NCI-H446 (cell line): ENCODE measurements at places on chromosomes 16 and 17.

DNA sequence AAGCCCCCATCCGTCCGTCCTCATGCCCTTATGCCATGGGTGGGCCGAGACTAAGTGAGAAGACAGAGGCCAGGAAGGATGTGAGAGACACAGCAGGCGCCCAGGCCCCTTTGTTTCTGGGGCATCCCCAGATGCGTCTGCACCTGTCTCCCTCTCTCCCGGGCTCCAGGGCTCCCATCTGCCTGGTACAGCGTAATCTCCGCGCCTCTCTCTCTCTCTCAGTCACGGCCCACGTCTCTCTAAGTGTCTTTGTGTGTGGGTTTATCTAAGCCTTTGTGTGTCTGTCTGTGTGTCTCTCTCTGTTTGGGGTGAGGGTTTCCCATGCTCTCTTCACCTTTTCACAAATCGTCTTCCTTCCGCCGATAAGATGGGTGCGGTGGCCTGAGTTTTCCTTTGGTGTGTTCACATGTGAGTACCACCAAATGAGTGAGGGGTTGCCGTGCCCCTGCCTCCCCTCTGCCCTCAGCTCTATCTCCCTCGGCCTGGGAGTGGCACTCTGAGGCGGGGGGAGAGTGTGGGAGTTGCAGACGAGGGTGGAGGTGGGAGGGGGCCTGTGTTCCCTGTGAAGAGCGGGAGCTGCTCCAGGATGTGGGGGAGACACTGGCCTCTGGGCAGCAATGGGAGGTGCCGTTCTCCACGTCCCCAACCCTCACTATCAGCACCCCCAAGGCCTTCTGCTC is 25.8 kb upstream of the ABCC3 start:
- no peak for DNase-seq

DNA sequence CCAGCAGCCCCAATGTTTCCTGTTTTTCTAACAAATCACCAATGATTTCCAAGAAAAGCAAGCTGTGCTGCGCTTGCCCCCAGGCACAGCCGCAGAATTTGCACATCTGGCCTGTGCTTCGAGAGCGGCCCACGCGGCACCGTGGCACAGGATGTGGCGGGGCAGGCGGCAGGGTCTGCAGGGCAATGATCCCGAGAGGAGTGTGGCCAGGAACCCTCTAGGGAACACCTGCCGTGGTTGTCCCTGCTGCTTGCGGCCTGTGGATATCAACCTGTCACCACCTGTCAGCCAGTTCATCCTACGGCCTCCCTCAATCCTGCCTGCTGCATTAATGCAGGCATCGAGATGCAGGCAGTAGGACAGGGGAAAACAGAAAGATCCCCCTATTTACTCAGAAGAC is 24.0 kb downstream of the PIK3R5 start:
- DNase-seq, result no peak

DNA sequence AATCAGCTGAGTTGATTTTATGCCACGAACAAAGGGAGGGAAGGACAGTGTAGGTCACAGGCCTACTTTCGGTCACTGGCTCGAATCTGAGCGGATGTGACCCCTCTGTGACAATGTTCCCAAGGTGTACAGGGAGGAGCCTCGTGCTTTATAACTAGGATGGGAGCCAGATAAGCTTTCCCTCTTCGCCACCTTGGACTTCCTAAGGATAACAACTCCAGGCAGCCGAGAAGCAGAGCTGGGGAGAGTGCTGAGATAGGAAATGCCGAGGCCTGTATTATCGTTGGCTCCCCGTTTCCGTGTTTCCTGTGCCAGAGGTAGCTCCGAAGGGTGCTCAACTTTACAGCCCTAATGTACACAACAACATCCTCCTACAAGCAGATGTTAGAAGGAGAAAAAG is 217.8 kb upstream of the IRX3 start:
- DNase-seq, result no peak

DNA sequence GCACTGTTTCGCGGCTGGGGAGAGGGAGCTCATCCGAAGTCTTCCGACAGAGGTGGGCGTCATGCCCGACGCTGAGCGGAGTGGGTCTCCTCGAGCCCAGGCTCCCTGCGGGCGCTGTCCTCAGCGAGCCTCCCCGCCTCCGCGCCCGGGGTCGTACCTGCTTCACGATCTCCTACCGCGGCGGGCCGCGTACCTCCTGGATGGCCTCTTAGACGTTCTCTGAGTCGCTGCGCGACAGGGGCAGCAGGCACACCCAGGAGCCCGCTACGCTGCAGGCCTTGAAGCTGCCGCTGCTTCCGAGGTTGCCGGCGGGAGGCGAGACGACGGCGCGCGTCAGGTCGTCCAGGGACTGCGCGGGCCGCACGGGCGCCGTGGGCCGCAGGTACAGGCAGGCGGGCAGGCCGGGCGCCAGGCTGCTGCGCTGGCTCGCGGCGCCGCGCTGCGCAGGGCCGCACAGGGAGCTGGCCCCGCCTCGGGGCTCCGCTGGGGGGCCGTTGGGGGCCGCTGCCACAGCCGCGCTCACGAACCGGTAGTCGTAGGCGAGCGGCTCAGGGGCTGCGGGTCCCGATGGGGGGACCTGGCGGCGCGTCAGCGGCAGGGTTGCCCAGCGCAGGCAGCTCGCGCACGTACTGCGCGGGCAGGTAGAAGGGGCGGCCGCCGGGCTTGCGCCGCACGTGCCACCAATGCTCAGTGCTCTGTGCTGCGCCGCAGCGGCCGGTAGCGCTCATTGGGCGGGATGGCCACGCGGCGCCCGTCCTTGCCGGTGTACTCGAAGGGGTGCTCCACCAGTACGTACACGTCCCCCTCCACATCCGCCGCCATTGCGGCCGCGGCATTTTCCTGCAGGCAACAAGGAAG is 116.4 kb upstream of the SMURF2 start:
- no peak for DNase-seq

DNA sequence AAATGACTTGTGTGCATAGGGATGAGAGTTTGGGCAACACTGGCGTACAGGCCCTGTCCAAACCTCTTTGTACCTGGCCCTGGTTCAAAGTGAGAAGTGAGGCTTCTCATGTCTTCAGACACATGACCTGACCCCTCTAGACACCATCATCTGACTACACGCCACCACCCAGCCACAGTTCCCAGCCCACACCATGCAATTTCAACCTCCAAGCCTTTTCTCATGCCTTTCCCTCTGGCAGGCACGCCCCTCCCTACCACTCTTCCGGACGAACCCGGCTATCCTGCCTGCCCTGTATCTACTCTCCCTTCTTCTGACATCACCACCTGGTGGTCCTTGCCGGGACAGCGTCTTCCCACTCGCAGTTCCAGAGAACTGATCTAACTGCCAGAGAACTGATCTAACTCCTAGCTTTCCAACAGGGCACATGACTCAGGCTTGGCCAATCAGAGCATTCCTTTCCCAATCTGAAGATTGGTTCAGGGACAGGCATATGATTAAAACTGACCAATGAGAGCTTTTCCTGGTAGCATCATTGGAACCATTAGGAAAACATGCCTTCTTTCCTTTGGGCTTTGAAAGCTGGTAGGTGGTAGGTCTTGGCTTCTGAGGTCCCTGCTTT is 27.1 kb upstream of the IL21R start:
- DNase-seq, result peak; percentile 30

GRCh38 chr16:1335996-1336395 is 2.6 kb downstream of the BAIAP3 start:
- DNase-seq, result no peak

DNA sequence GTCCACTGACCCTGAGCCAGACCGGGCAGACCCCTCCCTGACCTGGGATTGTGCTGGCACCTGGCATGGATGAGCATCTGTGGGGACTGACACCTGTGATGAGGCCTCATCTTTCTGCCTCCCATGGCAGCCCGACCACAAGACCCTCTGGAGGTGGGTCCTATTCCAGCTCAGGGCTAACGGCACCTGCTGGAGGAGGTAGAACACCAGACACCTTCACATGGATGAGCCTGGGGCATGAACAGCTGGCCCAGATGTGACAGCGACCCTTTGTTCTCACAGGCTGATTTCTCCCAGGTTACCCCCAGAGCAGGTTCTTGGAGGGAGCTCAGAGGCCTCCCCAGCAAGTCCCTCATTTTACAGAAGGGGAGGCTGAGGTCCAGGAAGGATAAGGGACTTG is 46.4 kb upstream of the PIK3R6 start:
- no peak for DNase-seq

DNA sequence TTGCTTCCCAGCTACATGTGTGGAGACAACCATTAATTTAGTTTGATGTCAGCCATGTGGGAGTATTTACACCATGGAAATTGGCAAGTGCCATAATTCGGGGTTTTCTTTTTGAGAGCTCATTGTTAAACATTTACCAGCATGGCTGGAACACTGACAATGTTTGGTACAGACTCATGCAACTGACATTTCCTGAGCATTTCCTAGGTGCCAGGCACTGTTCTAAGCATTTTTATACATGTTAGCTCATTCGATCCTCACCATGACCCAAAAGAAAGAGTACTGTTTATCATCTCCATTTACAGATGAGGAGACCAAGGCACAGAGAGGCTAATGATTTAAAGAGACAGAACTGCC is 86.9 kb downstream of the FOXL1 start:
- no peak for DNase-seq

DNA sequence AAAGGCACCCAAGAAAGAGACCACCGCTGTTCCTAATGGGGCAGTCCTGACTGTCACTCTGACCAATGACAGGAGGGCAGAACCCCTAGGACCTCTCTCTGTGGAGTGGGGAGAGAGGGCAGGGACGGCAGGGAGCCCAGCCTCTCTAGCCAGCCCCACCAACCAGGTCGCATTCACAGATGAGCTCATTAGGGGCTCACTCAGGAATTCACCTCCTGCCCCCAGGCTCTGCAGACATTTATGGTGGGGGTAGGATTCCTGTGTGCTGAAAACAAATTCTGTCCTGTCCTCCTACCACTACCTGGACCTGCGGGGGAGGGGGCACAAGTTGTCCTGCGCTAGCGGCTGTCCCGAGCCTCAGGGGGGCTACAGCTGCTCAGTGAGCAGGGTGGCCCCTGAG is 27.7 kb upstream of the GPRC5C start:
- DNase-seq, result no peak

GRCh38 chr17:40230670-40231069 is 11.6 kb downstream of the WIPF2 start:
- no peak for DNase-seq

GRCh38 chr16:78524066-78524595 is 424.7 kb downstream of the WWOX start:
- no peak for DNase-seq

- DNase-seq, result no peak
These were observed 33.4 kb downstream of the ARHGAP23 start for GRCh38 chr17:38461683-38462082.

DNA sequence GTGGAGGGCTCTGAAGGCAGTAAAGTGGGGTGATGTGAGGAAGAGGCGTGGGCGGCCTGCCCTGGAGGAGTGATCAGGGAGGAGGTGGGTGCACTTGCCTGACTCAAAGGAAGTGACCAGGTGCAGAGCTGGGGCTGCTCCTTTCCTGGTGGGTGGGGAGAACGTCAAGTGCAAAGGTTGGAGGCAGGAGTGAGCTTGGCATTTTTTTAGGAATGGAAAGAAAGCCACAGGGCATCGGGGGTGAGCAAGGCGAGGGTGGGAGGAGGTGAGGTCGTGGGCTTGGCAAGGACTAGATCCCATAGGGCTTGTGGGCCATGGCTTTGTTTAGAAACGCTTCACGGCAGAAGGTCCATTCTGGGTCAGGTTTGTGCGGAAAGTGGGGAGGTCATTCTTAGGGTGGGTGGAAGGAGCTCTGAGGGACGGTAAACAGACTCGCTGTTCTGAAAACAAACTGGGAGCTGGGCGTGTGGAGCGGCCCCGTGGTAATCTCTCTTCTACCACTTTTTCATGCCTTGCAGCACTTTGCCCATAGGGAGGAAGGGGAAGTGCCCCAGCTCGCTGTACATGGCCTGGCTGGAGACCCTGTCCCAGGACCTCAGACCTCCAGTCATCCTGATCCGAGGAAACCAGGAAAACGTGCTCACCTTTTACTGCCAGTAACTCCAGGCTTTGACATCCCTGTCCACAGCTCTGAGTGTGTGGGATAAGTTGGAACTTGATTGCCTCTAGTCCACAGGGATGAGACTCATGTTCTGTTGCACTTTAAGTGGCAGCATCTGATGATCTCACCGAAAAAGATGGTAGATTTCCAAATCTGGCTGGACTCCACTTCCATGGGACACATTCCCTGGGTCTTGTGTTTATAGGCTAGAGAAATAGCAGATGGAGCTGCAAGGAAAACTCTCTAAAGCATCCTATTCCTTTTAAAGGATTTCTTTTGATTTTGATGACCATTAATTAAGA is 18.9 kb upstream of the HERPUD1 start:
- no peak for DNase-seq

DNA sequence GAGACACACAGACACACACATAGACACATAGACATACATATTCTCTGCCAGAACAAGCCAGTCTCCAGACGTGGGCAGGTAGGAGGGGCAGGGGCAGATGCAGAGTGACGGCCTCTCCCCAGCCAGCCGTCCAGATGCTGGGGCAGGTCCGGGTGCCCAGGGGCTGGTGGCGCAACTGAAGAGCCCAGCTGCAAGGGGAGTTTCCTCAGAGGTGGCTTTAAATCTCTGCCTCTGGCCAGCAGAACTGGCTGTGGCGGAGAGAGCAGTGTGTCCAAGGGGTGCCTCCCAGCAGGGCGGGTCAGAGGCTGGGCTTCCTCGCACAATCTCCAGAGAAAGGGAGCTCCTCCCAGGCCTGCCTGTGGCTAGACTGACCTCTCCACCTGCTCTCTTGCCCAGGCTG is 9.4 kb upstream of the GCGR start:
- no peak for DNase-seq

DNA sequence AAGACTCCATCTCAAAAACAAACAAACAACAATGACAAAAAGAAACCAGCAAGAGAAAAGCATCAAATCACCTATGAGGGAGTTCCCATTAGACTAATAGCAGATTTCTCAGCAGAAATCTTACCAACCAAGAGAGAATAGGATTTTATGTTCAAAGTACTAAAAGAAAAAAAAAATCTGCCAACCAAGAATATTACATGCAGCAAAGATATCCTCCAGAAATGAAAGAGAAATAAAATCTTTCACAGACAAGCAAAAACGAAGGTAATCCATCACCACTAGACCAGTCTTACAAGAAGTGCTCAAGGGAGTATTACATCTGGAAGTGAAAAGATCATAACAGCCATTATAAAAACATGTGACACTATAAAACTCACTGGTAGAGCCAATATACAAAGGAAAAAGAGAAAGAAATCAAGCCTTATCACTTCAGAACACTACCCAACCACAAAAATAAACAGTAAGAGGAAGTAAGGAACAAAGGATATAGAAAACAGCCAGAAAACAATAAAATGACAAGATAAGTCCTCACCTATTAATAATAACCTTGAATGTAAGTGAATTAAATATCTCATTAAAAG is 66.3 kb downstream of the STX8 start:
- no peak for DNase-seq

DNA sequence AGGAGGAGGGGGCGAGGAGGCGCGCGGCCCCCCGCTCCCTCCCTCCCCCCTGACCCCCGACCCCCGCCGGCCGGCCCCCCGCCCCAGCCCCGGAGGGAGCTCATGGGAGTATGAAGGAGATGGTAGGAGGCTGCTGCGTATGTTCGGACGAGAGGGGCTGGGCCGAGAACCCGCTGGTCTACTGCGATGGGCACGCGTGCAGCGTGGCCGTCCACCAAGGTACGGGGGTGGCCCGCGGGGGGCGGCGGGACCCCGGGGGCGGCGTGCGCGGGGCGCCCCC is 390 bp downstream of the MLLT6 start:
- no peak for DNase-seq
